Stimulated activated CD4-positive, alpha-beta T cell treated with anti-CD3 and anti-CD28 coated beads, TNF-alpha, amount 100 ng/mL, for 4 hours (primary cell): ENCODE measurements at places on chromosomes 12 and 14.

DNA sequence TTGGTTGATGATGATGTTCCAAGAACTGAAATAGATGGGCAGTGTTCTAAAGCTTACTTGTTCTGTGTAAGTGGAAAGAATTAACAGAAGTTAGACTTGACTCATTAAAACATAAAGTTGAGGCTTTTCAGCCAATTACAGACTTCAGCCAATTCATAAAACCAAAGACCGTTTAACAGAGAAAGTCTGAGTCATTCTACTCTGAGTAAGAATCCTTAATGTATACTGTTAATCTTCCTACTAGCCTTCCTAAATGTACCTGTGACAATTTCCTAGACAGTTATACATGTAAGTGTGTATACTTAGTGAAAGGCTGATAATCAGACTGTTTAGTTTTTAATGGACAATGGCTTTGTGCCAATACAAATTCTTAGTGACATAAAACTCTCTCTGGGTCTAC is 681.0 kb downstream of the RPL10L start:
- DNase-seq, result no peak

DNA sequence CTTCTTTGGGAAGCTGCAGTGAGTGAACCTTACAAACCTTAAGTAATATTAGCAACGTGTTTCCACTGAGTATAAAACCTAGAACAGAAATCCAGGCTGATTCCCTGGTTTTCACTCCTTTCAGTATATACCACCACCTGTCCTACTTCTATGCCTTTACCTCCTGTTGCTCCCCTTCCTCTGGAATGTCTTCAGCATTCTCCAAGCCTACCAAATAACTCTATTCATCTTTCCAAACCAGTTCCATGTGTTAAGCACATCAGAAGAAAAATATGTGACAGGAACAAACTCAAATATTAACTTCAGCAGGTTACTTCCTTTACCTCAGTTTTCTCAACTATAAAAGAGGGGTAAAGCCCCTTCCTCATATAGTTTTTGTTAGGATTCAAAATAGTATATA is 39.8 kb downstream of the LIMA1 start:
- no peak for DNase-seq

GRCh38 chr14:79600406-79600805 is 610.9 kb downstream of the DIO2 start:
- no peak for DNase-seq

DNA sequence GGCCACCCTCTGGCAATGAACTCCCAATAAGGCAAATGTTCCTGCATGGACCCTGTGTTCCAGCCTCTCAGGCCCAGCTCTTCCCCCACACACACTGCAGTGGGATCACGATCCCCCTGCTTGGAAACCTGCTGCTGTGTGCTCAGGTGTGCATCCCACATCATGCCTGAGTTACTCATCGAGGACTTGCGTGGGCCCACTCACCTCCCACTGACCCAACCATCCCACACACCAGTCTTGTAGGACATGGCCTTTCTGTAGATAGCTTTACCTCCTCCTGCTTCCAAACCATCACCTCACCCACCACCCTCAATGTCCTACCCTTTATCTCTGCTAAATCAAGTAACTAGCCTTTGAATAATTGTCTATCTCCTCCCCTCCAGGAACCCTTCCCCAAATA is 24.6 kb downstream of the NPC2 start:
- no peak for DNase-seq

- DNase-seq, result peak; percentile 42
Observed at GRCh38 chr12:106223485-106224354, 24.1 kb downstream of the CKAP4 start.

DNA sequence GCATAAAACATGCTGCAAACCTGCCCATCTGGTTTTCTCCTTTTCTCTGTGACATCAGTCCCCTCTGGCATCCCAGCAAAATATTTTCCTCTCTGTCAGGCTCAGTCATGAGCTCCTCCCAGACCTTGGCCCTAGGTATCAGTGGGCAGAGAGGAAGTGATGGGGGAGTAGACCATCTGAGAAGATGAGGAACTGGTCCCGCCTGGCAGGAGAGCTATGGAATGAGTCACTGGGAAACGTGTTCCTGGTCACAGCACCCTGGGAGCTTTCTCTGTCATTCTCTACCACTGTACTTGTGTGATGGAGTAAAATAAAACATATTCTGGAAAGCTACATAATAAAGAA is 5.0 kb upstream of the SRSF9 start:
- no peak for DNase-seq
